ENCODE measurements at places on chromosomes 12 and 14. TPM values are rescaled to one million over a fixed set of nuclear protein-coding genes. Genes with fewer than 3 reads are reported as not detected.

GABARAPL1 gene
- total RNA-seq = 127 TPM

RPAP3 gene
- 18.6 TPM for total RNA-seq

CRACR2A gene
- 1.9 TPM for total RNA-seq

AQP5 gene
- not detected for total RNA-seq

SPX gene
- 0.63 TPM for total RNA-seq

SYCP3 gene
- total RNA-seq = not detected

FBXO21 gene
- 43.9 TPM for total RNA-seq

AKAP5 gene
- total RNA-seq = 0.89 TPM

CLEC9A gene
- total RNA-seq = not detected

RAD51AP1 gene
- total RNA-seq = 13.1 TPM

SMOC1 gene
- total RNA-seq = 4.6 TPM

MED6 gene
- 20.5 TPM for total RNA-seq

C14orf39 gene
- not detected for total RNA-seq

PCED1B gene
- 3.5 TPM for total RNA-seq

NRL gene
- not detected for total RNA-seq

CACNB3 gene
- 18.6 TPM for total RNA-seq

ANKRD33 gene
- total RNA-seq = not detected

NKX2-1 gene
- total RNA-seq = not detected

SERPINA3 gene
- total RNA-seq = 0.89 TPM

NEDD1 gene
- 62.0 TPM for total RNA-seq

EID3 gene
- total RNA-seq = 9.0 TPM

VDR gene
- total RNA-seq = 30.5 TPM

PLA2G1B gene
- not detected for total RNA-seq

INSM2 gene
- total RNA-seq = not detected

DCN gene
- 441 TPM for total RNA-seq

TAC3 gene
- not detected for total RNA-seq

ZDHHC22 gene
- total RNA-seq = not detected

OR4E2 gene
- total RNA-seq = not detected

NANOG gene
- 0.13 TPM for total RNA-seq

GPX2 gene
- total RNA-seq = not detected

PIK3C2G gene
- total RNA-seq = not detected

PIANP gene
- total RNA-seq = not detected

GCN1 gene
- total RNA-seq = 79.7 TPM

ADAM21 gene
- total RNA-seq = 0.97 TPM

CLEC1B gene
- not detected for total RNA-seq

AHNAK2 gene
- 58.0 TPM for total RNA-seq

PLCZ1 gene
- total RNA-seq = not detected

SLC4A8 gene
- total RNA-seq = 2.6 TPM

PRIMA1 gene
- 0.43 TPM for total RNA-seq

KRT7 gene
- 5.7 TPM for total RNA-seq

OVCH1 gene
- total RNA-seq = 0.13 TPM

KRT73 gene
- not detected for total RNA-seq

BCL2L14 gene
- not detected for total RNA-seq

SERPINA4 gene
- total RNA-seq = not detected

KRT75 gene
- not detected for total RNA-seq

TSHR gene
- total RNA-seq = not detected

CCDC60 gene
- total RNA-seq = not detected

DLK1 gene
- not detected for total RNA-seq

ACSM4 gene
- not detected for total RNA-seq

RDH12 gene
- total RNA-seq = not detected

GNS gene
- 129 TPM for total RNA-seq

TESPA1 gene
- total RNA-seq = not detected

ARG2 gene
- total RNA-seq = 6.3 TPM

SH2B3 gene
- total RNA-seq = 39.1 TPM

LHX5 gene
- not detected for total RNA-seq

Measured in GM23248 (cell line).